GM23248 (cell line): ENCODE measurements at places on chromosomes 16 and 17. TPM values are rescaled to one million over a fixed set of nuclear protein-coding genes. Genes with fewer than 3 reads are reported as not detected.

PLCD3 gene
- 30.2 and 48.3 TPM in 2 replicates for total RNA-seq

MMP28 gene
- not detected in 2 replicates for total RNA-seq

NR1D1 gene
- 0.76 and 2.4 TPM in 2 replicates for total RNA-seq

DNA sequence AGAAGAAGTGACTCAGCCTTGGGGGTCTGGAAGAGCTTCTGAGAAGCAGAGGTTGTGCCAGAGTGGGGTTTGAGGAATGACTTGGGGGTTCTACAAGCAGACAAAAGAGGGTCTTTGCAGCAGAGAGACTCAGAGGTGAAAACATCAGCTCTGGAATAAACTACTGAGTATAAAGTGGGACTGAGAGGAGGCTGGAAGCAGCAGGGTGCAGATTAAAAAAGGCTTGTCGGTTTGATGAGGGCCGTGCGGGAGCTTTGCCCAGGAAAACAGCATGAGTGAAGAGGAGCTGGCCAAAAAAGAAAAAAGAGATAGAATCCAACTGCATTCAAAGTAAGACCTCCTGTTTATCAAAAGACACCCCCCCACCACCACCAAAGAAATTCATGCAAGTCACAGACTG lies 13.1 kb upstream of the ACE start:
- peaks cover 23% of the 10 kb centered on the region for H3K4me1 ChIP-seq
- no peak for DNase-seq
- no peak overlapping the region for H3K27ac ChIP-seq
- H3K36me3 ChIP-seq: no peaks in the 10 kb centered on the region
- H3K4me3 ChIP-seq: no peak overlapping the region
- no peaks in the 10 kb centered on the region for H3K27me3 ChIP-seq

GRCh38 chr16:81509404-81509803 lies 64.8 kb downstream of the CMIP start:
- DNase-seq: no peak
- no peaks in the 10 kb centered on the region for H3K27me3 ChIP-seq
- no peaks in the 10 kb centered on the region for H3K36me3 ChIP-seq
- no peak overlapping the region for H3K27ac ChIP-seq
- no peak overlapping the region for H3K4me3 ChIP-seq
